ENCODE measurements at places on chromosomes 11 and 22.

GRCh38 chr22:37822079-37822833 is 926 bp upstream of the GALR3 start:
- no peak for DNase-seq

GRCh38 chr11:127119356-127119755 is 118.8 kb upstream of the KIRREL3 start:
- no peak for DNase-seq

- DNase-seq: no peak
Observed at GRCh38 chr11:70601861-70602538, 203.7 kb downstream of the CTTN start.

- no peak for DNase-seq
Observed at GRCh38 chr22:24502541-24502940, 7.4 kb downstream of the UPB1 start.

DNA sequence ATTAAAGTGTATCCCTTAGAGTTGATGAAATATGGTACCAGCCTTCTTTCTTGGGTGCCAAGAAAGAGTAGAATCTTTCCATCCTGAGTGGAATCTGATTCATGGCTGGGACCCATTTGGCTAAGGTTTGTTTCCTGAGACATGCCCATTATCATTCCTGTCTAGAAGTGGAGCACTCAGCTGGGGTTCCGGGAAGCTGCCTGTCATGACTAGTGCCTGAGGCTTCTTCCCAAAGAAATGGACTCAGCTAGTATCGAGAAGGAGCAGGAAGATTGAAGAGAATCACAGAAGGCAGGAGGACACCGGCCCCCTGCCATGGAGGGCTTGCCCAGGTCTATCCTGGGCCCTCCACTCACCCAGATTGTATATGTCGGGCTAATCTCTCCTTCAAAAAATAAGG is 57.6 kb downstream of the KREMEN1 start:
- DNase-seq: no peak

DNA sequence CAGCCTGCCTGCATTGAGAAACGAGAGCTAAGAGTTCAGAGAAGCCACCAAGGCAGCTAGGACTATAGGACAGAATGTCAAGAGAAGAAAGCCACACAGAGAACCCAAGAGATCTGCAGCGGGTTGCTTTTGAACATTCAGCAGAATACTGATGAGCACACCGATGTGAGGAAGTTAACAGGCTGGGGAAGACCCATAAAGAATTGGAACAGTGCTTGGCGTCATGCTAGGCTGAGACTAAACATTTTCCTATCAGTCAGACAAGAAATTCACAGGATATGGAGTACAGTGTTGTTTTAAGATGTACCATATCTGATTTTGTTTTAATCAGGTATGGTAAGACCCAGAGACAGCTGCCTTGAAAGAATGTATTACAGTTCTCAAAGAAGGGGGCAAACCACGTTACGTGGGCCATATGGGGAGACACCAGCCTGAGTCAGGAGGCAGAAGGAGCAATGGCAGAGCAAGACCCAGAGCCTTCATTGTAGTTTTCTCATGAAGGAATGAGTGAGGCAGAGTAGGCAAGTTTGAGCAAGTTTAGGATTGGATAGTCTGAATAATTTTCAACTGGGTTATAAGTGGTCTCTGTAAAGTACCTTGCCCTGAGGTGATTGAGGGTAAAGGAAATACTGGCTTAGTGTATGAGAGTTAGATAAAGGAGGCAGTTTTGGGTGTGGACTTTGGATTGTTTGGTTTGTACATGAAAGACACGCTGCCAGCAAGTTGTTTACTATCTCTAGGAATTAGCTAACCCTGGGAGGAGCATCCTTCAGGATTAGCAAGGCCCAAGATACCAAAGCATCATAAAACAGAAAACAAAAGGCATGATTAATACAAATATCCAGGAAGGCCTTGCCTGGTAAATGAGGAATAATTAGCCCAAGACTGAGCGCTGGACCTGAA is 14.3 kb downstream of the LRRC75B start:
- no peak for DNase-seq

DNA sequence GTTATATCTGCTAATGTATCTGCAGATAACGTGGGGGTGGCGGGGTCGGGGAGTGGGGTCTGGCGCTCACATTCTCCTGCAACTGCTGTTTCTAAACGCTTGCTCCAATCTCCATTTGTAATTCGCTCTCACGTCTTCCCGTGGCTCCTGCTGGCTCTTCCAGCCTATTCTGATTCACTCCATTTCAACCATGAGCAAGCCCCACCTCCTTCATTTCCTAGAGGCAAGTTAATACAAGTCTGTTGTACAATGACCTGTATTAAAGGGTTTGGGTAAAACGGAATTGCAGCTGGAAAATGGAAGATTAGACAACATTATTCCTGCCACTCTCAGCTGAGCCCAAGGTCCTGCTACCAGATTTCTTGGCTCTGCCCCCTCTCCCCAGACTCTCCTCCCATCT is 132.3 kb downstream of the CSNK2A3 start:
- DNase-seq: no peak

- DNase-seq: no peak
Observed at GRCh38 chr11:121257289-121257688, 35.3 kb upstream of the SC5D start.

- DNase-seq: no peak
Observed at GRCh38 chr11:96114178-96115064, 190.5 kb upstream of the MTMR2 start.

GRCh38 chr11:78131956-78132355 is 7.5 kb downstream of the ALG8 start:
- no peak for DNase-seq

DNA sequence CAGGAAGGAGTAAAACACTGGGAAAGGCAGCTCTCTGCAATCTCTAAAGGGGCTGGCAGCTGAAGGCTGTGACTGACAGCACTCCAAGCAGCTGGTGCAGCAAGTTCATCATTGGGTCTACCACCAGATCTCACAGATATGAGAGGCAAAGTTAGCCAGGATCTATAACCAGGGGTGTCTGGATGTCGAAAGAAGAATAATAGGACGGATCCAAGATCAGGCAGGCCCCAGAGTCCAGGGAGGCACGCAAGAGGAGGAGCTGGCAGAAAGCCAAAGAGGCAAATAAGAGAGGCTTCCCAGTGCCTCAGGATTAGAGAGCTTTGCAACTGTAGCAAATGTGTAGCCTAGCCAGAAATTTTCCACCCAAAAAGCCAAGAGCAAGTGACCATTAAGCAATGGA is 77.1 kb downstream of the RBMXL2 start:
- DNase-seq: no peak

DNA sequence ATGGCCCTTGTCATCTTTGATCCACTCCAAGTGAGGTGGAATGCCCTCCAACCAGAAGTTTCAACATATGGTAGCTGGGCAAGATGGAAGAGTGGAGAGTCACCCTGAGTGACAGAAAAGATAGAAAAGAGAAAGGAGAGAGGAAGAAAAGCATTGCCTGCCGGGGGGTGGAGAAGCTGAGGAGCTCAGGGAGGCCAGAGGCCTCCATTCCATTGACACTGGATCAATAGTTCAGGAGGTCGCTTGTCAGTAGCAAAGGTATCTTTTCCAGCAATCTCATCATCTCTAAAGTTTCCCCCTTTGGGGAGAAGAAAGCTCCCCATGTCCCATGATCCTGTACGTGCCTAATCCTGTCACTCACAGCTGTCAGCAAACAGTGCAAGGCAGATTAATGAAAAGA is 6.7 kb upstream of the C1QTNF6 start:
- DNase-seq: no peak

DNA sequence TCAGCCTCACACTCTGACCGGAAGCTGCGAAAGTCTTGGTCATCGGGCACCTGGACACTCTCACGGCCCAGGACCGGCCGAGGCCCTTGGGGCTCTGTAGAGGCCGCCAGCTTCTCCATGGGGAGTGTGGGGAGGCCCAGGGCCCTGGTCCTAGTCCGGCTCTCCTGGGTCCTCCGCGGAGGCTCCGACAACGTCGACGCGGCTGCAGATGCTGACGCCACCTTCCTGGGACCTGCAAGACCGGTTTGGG is 12.9 kb downstream of the STARD10 start:
- DNase-seq: no peak

DNA sequence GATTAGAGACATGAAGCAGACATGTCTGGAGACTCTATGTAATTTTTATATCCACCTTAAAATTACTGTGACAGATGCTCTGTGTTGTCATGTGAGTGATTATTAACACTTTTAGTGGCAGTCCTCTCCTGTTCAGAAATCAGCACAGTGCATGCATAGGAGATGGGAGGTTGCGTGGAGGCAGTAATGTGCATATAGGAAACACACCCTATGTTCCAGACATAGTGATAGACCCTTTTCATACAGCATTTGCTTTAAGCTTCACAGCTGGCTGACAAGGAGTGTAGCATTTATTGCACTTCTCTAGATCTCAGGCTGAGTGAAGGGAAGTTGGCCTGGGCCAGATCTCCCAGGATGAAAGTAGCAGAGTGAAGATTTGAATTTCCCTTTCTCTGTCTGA is 102.3 kb upstream of the SYN3 start:
- DNase-seq: no peak

DNA sequence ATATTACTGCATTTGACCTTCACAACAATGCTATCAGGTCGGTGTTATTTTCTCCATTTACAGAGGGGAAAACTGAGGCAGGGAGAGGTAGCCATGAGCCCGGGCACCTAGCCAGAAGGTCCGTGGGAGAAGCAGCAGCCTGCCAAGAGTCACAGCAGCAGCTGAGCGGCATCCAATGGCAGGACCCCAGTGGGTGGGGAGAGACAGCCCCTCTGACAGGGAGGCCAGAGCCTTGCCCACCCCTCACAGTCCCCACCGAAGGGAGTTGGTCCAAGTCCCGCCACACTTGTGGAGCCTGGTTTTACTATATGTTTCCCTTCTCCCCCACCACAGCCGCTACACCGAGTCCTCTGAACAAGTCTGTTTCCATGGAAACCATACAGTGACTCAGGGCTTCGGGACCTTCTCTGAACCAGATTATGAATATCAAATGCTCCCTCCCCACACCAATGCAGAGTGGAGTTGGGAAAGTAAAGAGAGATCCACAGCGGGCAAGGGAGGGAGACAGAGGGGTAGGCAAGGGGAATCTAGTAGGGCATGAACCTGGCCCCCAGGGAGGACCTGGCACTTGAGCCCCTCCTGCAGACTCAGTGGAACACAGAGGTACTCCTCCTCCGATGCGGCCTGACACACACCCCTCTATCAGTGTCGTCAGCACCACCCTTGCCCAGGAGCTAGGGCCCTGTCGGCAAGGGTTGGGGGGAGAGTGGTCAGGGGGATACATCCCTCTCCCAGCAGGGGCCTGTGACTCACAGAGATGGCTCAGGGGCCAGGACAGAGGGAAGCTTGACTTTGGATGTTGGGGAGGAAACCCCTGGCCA is 2.5 kb downstream of the CHST1 start:
- DNase-seq: peak; percentile 53

DNA sequence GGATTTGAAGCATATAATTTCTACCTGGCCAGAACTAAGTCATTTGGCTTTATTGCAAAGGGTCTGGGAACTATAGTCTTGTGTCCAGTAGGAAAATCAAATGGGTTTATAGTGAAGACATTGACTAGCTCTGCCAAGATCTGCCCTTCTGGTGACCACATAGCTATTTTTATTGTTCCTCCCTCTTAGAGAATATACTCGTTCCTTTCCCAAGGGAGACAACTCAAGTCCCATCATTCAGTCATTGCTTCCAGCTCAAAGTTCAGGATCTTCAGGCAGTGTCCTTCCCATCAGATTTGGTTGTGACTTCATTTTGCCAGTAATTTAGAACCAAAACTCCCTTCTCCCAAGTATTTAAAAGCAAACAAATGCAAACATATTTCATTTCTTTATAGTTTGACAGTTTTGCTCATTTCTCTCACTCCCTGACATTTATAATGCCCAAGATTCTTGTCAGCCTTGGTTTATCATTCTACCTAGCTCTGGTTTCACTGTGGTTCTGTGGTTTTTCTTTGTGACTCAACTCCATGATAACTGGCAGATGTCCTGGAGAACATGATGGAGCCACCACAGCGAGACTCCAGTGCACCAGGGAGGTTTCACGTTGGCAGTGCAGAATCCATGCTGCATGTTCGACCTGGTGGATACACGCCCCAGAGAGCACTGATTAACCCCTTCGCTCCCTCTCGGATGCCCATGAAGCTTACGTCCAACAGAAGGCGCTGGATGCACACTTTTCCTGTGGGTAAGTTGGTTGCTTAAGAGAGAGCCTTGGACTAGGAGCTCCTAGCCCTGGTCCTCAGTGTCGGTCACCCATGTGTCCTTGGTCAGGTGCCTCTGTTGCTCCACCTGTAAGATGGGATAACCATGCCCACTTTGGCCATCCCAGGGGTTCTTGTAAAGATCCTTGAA is 64.9 kb downstream of the DEPDC5 start:
- DNase-seq: peak; percentile 12

DNA sequence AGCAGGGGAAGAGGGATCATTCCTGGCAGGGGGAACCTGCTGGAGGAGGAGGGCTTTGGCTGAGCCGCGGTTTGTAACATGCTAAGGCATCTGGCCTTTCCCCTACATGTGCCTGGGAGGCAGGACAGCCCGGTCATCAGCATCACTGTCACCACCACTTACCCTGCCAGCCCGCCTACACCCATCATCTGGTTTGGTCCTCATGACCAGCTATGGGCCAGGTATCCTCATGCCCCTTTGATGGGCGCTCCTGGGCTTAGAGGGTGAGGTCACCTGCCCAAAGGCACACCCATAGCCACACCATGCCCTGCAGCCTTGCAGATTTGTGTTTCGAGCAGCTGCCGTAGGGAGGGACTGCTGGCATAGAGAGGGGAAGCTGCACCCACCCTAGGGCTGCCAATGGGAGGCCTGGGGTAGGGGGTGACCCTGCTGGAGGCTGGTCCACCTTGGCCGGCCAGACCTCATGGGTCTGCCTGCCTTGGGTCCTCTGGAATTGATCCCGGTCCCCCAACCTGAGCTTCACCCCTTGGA is 2.6 kb downstream of the MRGPRF start:
- DNase-seq: no peak

GRCh38 chr11:60206616-60207015 is 23.7 kb upstream of the MS4A6A start:
- no peak for DNase-seq

DNA sequence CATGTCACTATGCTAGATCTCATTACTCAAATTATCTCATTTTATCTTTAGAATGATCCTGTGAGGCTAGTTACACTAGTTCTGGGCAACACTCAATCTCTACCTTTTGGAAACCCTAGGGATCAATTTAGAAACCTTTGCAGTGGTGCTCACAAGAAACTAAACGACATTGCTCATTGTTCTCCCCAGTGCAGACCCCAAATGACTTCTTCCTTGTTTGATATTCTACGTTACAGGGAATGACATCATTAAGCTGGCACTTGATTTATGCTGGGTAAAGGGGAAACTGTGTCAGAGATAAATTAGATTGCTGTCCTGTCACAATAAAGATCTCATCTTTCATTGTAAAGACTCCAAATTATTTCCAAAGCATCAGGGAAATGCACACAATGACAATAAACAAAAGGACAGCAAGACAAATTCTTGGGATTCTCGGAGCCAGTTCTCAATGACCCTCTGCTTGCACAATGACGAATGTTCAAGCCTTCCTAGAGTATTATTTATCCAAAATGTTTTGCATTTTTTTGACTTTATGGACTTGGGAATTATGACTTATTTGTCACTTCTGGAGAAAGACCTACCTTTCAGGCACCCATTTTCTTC is 1121.8 kb upstream of the TENM4 start:
- DNase-seq: no peak

GRCh38 chr22:22968366-22968765 is 80.8 kb downstream of the IGLL5 start:
- no peak for DNase-seq
